Suppressor macrophage treated with lipopolysaccharide for 1 hour (primary cell): ENCODE measurements at places on chromosomes 7 and 10.

- peak; percentile 23 for DNase-seq
Observed at GRCh38 chr10:30227481-30227880, 121.6 kb downstream of the MTPAP start.

DNA sequence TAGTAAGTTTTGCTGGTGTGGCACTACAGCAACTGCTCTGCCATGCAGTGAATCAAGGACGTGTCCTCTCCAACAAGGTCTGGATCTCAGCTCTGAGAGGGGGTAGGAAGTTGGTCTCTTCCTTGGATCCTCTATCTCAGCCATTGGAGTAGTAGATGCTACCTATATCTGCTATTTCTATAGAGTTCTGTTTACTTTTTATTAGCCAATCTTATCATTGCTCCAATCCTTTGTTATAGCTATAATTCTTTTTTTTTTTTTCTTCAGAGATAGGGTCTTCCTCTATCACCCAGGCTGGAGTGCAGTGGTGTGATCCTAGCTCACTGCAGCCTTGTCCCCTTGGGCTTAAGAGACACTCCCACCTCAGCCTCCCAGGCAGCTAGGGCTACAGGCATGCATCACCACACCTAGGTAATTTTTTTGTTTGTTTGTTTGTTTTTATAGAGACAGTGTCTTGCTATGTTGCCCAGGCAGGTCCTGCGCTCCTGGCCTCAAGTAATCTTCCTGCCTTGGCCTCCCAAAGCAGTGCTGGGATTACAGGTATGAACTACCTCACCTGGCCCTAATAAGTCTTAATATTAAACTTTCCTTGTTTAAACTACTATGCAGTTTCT is 155.2 kb upstream of the ASAH2 start:
- no peak for DNase-seq

GRCh38 chr10:92291921-92292845 is 1.2 kb downstream of the MARCHF5 start:
- peak; percentile 71 for DNase-seq

DNA sequence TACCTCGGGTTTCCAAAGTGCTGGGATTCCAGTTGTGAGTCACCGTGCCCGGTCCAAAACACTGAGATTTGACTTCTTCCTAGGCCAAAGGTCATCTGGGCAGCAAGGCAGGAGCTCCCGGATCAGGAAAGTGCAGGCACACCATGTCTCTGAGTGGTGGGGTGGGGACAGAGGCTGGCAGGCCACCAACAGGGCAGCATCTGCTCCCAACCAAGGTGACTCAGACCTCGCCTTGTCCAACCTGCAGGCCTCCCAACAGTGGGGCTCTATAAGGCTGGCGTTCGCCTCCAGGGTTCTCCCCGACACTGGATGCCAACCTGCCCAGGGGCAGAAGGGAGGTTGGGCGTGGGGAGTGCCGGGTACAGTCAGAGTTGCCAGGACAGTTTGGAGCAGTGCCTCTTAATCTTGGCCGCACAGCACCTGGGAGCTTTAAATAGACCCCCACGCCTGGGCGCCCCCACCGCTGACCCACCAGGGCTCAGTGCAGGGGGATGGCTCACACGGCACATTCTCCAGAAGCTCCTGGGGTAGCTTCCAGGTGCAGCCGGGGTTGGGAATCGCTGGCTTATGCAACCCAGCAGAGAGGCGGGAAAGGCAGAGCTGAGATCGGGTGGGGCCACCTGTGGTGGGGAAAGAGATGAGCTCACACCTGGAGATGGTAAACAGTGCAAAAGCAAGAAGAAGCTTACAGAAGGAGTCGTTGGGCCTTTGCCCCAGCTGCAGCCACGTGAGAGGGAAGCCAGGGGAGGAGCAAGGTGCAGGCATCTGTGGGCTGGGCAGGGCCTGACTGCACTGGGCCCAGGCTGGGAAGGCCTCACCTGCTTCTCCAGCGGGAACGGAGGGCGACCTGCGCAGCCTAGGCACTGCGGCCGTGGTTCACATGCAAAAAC is 10.9 kb downstream of the CALML5 start:
- DNase-seq = no peak

GRCh38 chr10:88491314-88491713 is 91.8 kb downstream of the RNLS start:
- no peak for DNase-seq

DNA sequence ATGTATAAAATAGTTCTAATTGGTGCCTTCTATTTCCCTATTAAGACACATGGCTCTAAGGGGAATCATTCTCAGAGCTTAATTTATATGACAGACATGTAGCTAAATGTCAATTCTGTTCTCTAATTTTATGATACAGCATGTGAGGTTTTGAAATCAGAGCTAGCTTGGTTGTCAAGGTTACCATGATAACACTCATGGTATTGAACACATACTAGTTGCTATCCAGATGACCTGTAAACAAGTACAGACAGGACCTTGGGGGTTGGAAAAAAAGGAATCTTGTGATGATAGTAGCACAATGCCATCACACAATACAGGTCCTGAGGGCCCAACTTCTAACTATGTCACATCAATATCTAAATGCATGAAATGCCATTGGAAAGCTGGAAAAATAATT is 49.2 kb downstream of the RHOBTB1 start:
- no peak for DNase-seq

DNA sequence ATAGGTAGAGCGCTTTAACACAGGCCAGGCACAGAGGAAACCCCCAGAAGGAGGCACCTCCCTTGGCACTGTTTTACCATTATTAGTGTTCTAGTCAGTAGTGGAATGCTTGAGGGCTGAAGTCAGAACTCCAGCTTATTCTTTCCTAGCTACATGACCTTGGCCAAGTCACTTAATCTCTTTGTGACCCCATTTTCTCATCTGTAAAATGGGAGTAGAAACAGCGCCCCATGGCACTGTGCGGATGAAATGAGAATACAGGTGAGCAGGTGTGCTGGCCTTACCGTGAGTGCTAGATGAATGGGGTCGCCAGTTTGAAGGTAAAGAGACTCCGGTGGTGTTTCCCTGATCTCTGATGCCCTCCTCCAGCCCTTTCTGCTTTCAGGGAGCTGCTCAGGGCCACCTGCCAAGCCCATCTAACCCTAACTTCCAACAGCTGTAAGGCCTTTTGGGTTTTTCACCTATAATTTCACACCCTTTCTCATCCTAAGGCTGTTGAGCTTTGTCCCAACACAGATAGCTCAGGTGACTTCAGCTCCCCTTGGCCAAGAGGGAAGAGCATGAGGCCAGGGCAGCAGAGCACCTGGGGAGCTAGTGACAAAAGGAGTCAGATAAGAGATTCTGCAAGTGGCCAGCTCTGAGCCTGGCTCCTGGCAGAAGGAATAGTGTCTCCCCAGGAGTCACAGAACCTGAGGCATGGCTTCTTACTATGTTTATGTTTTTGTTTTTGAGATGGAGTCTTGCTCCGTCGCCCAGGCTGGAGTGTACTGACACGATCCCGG is 76.8 kb downstream of the SH3PXD2A start:
- no peak for DNase-seq

GRCh38 chr10:131452926-131453720 is 141.6 kb upstream of the TCERG1L start:
- DNase-seq = no peak

GRCh38 chr10:104478380-104478779 is 124.7 kb downstream of the CFAP58 start:
- no peak for DNase-seq
